ENCODE measurements at places on chromosomes 1 and 21.

DNA sequence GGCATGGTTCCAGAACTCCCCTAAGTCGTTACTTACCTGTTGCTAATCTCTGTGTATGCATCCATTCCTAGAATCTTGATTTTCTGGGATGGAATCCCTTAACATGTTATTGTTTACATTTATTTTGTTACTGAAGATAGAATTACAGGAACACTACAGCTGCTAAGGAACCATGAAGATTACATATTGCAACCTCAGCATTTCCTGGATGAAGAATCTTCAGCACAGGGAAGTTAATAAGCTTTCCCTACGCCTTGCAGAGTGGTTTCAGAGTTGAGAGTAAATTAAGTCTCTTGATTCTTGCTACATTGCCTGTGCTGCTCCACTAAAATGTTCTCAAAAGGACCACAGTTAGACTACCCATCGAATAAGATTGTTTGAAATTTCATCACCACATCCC, 31.4 kb upstream of the GBP6 start:
- no peak for DNase-seq

- DNase-seq: no peak
These were observed 42.7 kb downstream of the BCAR3 start for GRCh38 chr1:93638981-93639380.

GRCh38 chr1:204944662-204945061, 74.0 kb downstream of the NFASC start:
- DNase-seq: no peak

GRCh38 chr1:39106801-39107327, 80.7 kb downstream of the NDUFS5 start:
- DNase-seq: no peak

- DNase-seq: no peak
These were observed 119.8 kb downstream of the RNF220 start for GRCh38 chr1:44524655-44525500.

DNA sequence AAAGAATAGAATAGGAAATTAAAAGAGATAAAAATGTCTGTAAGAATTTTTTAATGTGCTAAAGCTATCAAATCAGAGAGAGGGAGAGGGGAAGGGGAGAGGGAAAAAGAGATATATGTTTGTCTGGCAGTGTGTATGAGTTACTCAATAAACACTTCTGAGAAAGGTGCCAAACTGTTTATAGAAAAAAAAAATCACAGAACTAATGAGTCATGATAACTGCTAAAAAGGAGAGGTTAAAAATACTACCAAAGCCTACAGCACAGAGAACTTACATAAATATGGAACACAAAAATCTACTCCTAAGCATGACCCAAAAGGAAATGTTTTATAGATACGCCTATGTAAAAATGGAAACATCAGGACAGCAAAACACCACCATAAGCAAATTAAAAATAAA, 45.4 kb downstream of the SELENOF start:
- no peak for DNase-seq

DNA sequence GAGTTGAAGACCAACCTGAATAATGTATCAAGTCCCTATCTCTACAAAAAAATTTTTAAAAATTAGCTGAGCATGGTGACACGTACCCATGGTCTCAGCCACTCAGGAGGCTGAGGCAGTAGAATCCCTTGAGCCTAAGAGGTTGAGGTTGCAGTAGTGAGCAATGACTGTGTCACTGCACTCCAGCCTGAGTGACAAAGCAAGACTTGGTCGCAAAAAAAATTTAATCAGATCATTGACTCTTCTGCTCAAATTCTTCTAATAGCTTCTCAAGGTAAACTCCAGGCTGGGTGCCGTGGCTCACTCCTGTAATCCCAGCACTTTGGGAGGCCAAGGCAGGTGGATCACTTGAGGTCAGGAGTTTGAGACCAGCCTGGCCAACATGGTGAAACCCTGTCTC, 85.9 kb upstream of the PUM1 start:
- no peak for DNase-seq

DNA sequence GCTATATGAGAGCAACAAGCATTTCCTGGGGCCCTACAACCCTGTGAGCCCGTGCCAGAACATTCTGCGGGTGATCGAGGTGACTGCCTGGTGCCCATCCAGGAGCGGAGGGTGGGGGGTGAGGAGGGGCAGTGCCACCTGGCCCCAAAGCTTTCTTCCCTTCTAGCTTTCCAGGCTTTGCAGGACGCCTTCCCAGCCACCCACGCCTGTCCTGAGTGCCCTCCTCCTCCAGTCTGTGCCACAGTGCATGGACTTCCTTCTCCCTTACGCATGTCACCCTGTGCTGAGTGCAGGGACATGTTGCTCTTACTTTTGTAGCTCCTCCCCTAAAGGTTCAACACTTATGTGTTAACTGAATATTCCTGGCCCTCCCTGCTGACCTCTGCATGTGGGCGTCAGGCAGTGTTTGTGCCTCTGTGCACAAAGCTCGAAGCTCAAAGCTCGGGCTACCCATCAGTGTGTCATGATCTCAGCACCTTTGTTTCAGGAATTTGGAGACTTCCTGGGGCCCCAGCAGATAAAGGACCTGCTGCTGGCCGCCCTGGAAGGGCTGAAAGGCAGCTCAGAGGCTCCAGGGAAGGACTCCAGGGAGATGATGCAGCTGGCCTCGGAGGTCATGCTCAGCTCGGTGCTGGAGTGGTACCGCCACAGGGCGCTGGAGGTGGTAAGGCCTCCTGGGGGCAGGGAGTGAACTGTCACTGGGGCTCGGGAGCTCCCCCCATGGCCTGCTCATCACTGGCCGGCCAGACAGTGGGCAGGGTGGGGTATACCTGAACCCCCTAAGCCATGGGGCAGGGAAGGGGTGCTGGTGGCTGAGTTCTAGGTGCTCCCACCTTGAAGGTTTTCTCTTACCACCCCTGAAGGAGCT, 36.7 kb upstream of the TTC4 start:
- no peak for DNase-seq

DNA sequence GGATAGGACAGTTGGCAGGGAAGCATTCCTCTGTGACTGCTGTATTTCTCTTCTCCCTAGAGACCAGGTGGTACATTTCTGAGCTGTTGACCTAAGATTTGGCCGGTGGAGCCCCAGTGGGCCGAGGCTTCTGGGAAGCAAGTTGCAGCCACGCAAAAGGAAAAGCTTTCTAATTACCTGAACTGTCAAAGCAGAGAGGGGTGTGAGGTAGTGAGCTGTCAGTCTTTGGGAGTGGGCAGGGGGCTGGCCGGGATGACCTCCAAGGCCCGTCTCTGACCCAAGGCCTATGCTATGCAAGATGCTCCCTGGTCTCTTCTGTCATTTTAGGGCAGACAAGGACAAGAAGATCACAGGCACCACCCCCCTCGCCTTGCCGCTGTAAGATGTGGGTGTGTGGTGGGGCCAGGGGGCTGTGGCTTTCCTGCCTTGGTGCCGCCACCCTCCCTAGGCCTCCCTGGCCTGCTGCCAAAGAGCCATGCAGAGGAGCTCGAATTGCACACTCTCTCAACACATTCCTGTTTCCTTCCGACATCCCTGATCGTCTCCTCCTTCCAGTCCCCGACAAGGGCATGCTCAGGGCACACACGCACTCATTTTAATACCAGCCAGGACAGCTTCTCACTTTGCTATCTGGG, 7.7 kb downstream of the PADI1 start:
- peak; percentile 62 for DNase-seq

GRCh38 chr1:53627666-53628065, 111.3 kb downstream of the GLIS1 start:
- DNase-seq: no peak

DNA sequence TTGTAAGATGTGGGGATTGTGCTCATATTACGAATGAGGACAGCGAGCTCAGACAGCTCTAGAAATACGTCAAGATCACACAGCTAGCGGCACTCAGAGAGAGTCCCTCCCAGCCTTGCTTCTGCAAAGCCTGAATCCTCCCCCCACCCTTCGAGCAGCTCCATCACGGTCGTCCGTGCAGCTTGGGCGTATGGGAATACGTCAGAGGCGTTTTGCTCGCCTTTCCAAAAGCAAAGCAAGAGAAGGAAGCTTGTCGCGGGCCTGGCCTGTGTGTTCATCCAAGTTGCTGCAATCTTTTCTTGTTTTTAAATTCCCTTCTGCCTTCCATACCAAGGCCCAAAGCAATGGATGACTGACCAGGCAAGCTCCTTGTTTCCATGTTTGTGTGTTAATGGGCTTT, 125.5 kb upstream of the IRF2BP2 start:
- no peak for DNase-seq

- DNase-seq: no peak
These were observed 187.7 kb upstream of the RNPC3 start for GRCh38 chr1:103337779-103338178.

GRCh38 chr1:183537405-183537804, 52.9 kb downstream of the NCF2 start:
- DNase-seq: no peak

DNA sequence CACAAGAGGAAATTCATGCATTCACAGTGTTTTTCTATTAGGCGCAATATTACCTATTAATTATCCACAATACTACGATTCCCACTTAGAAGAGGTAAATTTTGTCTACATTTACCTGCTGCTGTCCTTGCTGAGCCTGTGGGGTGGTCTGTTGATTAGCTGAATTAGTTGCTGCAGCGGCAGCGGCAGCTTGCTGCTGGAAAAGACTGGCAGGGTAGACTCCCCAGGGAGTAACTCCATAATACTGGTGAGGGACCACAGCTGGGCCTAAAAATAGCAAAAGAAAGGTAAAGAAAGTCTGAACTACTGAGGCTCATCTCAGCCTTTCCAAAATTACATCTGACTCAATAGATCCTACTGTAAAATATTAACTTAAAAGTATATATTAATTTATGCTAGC, 66.0 kb upstream of the SDC3 start:
- no peak for DNase-seq

All from HFFc6 (cell line).